Left renal pelvis (tissue), 4 donors: ENCODE measurements at places on chromosomes 6 and 20.

- DNase-seq, result no peak
Observed at GRCh38 chr20:44614525-44614924, 32.1 kb downstream of the PKIG start.

- no peak for DNase-seq
Observed at GRCh38 chr6:34867484-34867883, 20.4 kb downstream of the TAF11 start.

DNA sequence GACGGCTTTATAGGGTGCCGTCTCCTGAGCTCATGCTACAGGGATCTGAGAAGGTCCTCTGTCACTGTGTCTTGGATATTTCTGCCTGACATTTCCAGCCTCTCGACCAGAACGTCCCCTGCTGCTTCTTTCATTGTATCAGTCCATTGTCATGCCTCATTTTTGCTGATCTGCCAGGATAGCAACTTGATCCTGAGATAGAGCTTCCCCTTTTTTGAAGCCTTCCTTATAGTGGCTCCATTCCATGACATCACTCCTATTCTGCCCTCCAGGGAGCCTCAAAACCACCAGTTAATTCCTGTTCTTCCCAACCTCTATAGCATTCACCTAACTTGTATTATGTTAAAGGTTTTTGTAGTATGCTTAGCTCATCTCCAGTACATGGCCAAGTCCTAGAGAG lies 431.8 kb upstream of the NOX3 start:
- no peak for DNase-seq

- DNase-seq, result no peak
Observed at GRCh38 chr6:13695252-13695651, 16.4 kb downstream of the RANBP9 start.

DNA sequence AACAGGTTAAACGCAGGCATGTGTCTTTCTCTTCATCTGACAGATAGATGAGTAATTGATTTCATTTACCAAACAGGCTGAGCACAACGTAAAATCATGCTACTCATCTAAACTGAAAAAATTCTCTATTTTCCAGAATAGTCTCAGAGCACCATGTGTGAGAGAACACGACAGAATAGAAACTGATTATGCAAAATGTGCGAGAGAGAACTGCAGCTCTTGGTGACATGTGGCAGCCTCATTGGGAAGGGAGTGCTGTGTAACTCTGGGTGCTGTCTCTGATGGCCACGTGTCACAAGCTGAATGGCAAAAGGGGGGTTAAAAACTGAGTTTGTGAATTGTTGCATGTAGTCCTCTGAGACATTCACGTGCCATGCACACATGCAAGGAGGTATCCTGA lies 143.7 kb upstream of the ATXN1 start:
- DNase-seq, result no peak

DNA sequence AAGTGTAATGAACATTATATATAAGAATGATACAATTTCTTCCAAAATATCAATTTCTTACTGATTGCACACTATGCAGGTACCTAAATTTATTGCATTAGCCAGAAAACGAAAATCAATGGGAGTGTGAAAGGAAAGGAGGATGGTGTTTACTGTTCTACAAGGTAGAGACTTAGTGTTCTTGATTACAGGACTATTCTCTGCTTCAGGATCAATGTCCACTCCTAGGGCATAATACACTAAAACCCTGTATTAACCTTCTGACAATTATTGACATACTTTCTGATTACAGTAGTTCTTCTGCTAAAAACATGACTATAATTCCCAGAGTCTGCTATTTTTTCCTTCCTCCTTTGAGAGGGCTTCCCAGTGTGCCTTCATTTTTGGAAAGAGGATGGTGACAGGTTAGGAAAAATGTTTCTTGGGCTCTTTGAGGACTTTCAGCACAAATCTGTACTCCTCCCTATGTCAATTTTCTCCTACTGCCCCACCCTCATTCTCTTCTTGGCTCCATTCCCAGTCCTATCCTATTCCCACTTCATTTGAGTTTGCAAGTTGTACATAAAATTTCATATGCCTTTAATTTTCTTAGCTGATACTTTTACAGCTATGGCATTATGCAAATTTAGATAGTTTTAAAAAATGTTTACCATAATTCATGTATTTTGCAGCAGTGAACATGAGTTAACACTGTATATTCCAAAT lies 278.9 kb downstream of the CENPW start:
- DNase-seq, result no peak

GRCh38 chr6:163751032-163751525 lies 336.6 kb downstream of the QKI start:
- DNase-seq, result no peak

GRCh38 chr6:43895656-43896328 lies 125.8 kb downstream of the VEGFA start:
- DNase-seq, result no peak
